ENCODE measurements at places on chromosomes 6 and 20.

- DNase-seq, result no peak
These were observed 385.3 kb downstream of the EPM2A start for GRCh38 chr6:145349950-145350510.

GRCh38 chr20:45405571-45406259, 2.4 kb upstream of the DBNDD2 start:
- no peak for DNase-seq

- DNase-seq, result peak; percentile 9
These were observed 46.6 kb downstream of the MOXD1 start for GRCh38 chr6:132354517-132355167.

GRCh38 chr20:20992686-20993360, 113.3 kb downstream of the LINC00237 start:
- DNase-seq, result no peak

DNA sequence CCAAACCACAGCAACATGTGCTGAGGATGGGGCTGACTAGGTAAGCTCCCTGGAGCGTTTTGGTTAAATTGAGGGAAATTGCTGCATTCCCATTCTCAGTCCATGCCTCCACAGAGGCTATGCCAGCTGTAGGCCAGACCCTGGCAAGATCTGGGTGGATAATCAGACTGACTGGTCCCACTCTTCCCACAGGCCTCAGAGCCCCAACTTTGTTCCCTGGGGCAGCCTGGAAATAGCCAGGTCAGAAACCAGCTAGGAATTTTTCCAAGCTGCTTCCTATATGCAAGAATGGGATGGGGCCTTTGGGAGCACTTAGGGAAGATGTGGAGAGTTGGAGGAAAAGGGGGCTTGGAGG, 1.5 kb upstream of the VEGFA start:
- no peak for DNase-seq

DNA sequence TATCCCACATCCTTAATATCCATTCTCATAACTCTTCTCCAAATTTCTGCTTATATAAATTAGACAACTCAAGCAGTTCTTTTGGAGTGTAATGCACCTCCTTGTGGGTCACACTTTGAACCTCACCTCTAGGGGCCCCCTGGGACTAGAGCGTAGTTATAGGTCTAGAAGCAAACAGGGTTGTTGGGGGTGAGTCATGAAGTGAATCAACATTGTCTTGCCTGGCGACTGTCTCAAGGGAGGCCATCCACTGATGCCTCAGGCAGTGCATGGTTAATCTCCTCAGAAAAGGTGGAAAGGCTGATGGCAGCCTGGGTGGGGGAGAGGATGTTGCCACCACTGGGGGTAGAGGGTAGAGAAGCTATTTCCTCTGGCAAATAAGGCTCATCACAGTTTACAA, 129.1 kb downstream of the TNFRSF21 start:
- no peak for DNase-seq

DNA sequence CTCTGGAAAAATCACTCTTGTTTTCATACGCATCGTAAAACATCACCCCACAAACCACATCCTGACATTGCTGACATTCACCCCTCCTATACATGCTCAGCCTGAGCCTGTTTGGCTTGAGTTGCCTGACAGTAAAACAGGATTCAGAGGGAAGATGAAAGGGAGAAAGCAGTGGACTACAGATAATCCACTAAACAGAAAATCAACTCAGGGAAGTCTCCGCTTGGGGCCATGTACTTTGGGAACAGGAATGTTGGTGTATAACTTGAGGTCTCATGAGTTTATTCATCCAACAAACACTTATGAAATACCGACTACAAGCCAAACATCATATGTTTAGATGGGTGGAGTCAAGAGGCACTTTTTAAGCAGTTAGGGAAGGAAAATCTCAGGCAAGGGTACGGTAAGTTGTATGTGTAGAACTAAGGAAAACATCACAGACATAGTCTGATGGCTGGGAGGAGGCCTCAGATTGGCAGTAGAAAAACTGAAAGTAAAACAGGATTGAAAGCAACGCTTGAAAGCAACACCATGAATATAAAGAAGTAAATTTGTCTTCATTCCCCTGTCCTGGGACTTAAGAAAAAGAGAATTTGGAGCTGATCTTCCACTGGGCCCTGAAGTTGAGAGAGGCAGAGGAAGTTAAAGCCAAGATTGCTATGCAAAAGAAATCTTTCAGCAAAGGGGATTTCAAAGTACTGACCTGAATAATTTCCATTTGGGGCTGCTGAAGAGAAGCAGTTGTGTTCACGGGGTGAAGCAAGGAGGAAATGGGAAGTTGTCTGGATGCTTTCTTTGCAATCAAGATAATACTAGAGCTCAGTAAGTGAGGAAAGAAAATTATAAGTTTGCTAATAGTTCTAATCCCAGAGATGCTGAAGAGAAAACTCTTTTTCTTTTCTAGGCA, 28.8 kb downstream of the PDE7B start:
- no peak for DNase-seq

DNA sequence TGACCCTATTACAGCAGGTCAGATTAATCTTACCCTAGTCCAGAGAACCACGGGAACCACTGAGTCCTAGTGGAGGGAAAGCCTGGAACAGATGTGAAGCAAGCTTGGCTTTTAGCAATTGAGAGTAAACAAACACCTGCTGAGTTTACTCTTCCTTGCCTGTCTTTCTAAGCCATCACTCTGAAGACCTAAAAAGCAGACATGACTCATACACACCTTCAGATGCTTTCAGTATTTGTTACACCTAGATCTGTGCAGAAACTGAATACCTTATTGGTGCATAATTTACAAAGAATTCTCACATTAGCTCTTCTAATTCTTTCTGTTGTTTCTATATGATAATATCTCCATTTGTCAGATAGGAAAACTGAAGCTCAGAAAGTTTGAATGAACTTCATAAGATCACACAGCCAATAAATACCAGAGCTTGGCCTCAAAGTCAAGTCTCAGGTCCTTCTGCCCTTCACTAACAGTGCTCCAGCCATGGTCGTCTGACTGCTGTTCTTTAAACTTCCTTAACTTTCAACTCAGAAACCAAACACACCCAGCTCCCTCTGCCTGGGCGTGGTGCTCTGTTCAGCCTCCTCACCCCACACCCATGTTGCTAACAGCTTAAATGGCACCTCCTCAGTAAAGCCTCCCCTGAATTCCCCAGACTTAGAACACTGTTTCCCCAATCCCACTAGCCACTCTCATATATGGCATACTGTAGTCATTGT, 8.6 kb upstream of the GABBR1 start:
- no peak for DNase-seq

GRCh38 chr20:37559312-37560027, 31.8 kb upstream of the BLCAP start:
- no peak for DNase-seq

GRCh38 chr6:54100411-54101006, 10.7 kb upstream of the MLIP start:
- DNase-seq, result no peak

DNA sequence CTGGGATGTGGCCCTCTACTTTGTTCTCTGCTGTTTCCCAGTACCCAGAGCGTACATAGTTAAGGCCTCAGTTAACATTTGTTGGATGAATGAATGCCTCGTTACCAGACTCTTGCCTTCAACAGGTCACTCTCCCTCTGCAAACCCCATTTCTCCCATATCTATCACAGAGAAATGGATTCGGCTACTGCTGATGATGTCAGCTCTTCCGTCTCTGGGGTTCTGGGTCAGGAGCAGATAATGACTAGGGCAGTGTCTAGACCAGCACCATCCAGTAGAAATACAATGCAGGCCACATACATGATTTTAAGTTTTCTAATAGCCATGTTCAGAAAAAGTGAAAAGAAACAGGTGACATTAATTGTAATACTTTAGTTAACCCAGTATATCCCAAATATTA, 47.9 kb downstream of the TOX2 start:
- no peak for DNase-seq

DNA sequence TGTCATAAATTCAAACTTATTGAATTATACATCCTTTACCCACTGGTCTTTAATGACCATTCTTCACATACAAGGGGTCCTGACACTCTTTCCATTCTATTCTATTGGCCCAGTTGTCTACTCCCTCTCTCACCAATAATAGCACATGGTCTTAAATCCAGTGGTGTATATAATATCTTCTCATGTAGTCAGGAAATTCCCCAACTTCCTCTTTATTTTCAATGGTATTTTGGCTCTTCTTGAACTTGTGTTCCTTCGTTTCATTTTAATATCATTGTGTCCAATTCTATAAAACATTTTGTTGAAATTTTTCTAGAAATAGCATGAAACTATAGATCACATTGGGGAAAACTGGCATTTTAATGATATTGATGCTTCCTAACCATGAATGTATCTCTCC, 36.8 kb downstream of the PSMB9 start:
- no peak for DNase-seq

- no peak for DNase-seq
These were observed 69.5 kb downstream of the TTLL2 start for GRCh38 chr6:167394339-167394738.

DNA sequence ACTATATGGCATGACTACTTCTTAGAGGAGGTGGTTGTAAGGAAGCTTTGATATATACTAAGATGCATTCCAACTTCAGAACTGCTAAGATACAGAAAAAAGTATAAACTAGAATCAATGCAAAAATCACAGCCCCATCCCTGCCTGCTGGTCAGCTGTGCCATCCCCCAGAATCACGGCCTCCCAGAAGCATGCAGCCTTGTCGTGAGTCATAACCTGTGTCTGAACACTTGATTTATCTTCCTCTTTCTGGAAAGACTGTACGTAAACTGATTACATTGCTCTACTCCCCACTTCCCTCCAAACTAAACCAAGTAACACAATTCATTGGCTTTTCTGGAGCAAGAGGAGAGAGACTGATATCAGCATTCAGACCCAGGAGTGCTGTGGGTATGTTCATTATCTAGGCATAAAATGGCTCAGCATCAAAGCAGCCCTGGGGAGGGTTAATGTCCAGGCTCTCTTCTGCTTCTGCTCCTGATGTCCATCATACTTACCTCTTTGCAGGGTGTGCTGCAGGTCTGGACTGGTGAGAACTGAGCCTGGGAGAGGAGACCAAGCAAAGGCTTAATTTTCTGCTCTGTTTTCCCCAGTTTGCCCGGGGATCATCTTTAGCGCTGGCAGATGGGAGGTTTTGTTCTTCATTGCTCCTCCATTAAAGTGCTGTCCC, 18.4 kb downstream of the SCP2D1 start:
- DNase-seq, result no peak

GRCh38 chr20:51337126-51337805, 205.3 kb downstream of the NFATC2 start:
- no peak for DNase-seq

DNA sequence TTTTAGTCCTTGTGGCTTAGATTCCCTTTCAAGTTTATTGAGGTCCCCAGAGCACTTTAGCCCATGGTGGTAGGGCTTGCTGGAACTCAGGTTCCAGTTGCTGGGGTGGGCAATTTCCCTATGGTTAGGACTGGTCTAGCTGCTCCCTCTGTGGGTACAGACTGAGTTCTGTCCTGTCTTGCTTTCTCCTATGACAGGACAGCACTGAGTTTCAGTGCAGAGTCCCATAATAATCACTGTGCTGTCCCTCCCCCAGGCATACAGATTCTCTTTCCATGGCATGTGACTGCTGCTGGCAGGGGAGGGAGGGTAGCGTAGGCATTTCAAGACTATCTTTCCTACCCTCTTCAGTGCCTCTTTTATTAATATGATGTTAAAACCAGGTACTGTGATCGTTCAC, 17.1 kb upstream of the ERVFRD-1 start:
- no peak for DNase-seq

- no peak for DNase-seq
These were observed 117.7 kb upstream of the CDYL start for GRCh38 chr6:4658486-4658885.

GRCh38 chr6:85390105-85390728, 59.7 kb upstream of the NT5E start:
- no peak for DNase-seq

- DNase-seq, result no peak
These were observed 34.6 kb downstream of the STK35 start for GRCh38 chr20:2136275-2136674.

- peak; percentile 22 for DNase-seq
These were observed 8.5 kb downstream of the TPD52L2 start for GRCh38 chr20:63873477-63873971.

GRCh38 chr6:144319211-144319610, 34.1 kb downstream of the UTRN start:
- DNase-seq, result no peak

- no peak for DNase-seq
These were observed 247.8 kb upstream of the CHD6 start for GRCh38 chr20:41865938-41866337.

- no peak for DNase-seq
These were observed 76.7 kb upstream of the FABP7 start for GRCh38 chr6:122702841-122703240.

DNA sequence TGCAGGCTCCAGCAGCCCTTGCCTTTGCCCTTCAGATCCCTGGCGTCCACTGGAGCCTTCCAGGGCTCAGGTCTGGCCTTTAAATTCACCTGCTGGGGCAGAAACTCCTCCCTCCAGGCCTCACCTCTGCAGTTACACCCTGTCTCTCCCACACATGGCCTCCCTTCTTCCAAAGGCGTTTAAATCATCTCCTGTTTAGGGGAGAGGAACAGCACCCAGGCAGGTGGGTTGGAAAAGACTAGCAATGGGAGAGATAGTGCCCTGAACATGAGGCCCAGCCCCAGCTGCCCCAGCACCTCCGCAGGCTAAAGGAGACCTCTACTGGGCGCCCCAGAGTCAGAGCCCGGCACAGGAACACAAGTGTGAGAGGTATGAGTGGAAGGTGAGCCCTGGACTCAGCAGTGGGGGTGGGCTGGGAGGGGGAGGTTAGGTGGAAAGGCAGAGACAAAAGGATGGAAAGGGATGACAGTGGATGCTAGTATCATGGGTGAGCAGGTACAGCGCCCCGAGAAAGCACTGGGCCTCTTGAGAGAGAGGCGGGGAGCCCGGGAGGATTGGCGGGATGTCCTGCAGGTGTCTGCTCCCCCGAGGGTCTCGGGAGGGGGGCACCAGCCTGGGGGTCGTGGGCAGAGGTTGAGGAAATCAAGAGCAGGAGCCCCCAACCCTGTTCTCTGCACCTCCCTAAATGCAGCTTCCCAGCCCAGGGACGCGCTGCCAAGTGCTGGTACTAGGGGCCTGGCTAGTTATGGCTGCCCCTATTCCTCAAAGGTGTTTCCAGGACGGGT, at the start of gene CST9:
Gene CST9, minus strand, starts transcription at position 51 of the 785 bp plus-strand sequence. CDS start 53 bp downstream, outside the sequence.
- no peak for DNase-seq

- no peak for DNase-seq
These were observed 80.1 kb downstream of the MRPL14 start for GRCh38 chr6:44047179-44047546.

- no peak for DNase-seq
These were observed 5.6 kb downstream of the ZMYND8 start for GRCh38 chr20:47350691-47351545.

- DNase-seq, result no peak
These were observed 4.6 kb downstream of the SLC44A4 start for GRCh38 chr6:31874084-31874670.
